ENCODE measurements at places on chromosomes 6 and 20. TPM values are rescaled to one million over a fixed set of nuclear protein-coding genes. Genes with fewer than 3 reads are reported as not detected.

The MMP24 gene
- 0.40 TPM for total RNA-seq

The ATAT1 gene
- total RNA-seq: 33.3 TPM

The PDE7B gene
- 0.75 TPM for total RNA-seq

The SLC13A3 gene
- 0.14 TPM for total RNA-seq

The CAGE1 gene
- not detected for total RNA-seq

The ROS1 gene
- total RNA-seq: not detected

The SIRPG gene
- total RNA-seq: 3.8 TPM

The TASP1 gene
- total RNA-seq: 3.0 TPM

The AFDN gene
- 249 TPM for total RNA-seq

The GTF2H4 gene
- 44.5 TPM for total RNA-seq

The MTFR2 gene
- not detected for total RNA-seq
